CD4-positive, alpha-beta T cell treated with Interleukin-21 for 1 hour (primary cell): ENCODE measurements at places on chromosomes 4 and X.
A peak's percentile ranks its signal among the peaks of the same experiment; 100 is the strongest.

DNA sequence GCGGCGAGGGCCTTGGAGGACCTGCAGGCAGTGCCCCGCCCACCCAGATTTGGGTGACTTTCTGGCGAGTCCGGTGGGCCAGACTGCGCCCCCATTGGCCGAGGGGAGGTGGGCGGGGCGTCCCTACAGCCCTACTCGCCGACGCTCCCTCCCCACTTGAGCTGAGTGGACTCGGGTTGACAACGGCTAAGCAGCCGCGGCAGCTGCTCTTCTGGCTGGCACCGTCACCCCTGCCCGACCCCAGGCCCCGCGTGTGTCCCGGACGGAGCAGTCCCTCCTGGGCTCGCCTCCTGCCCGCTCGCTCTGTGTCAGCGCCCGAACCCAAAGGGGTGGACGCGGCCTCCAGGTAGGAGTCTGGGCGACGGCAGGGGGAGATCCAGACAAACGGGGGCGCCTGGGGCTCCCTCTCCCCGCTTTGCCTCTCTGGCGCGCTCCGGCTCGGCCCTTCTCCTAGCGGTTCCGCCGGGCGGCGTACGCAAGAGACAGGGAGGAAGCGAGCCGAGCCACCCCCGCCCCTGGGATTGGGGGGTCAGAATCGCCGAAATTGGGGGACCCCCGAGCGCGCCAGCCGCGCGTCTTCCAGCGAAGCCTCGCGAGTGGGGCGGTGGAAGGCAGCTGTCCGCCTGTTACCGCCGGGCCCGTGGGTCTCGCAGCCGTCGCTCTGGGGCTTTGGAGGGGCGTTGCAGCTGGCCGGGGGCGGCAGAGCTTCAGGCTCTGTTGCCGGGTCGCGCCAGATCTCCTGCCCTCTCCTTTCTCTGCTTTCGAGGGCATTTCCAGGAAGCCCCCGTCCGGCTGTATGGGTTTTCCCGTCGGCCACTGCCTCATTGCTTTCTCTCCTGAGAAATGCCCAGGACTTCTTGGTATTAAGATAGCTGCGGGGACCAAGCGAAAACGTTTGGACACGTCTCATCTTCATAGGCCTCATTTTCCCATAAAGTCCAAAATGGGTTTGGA, 46.3 kb downstream of the STARD8 start:
- peak; percentile 6 for DNase-seq

- no peak for DNase-seq
Observed at GRCh38 chr4:169133932-169134331, 123.9 kb upstream of the CBR4 start.

DNA sequence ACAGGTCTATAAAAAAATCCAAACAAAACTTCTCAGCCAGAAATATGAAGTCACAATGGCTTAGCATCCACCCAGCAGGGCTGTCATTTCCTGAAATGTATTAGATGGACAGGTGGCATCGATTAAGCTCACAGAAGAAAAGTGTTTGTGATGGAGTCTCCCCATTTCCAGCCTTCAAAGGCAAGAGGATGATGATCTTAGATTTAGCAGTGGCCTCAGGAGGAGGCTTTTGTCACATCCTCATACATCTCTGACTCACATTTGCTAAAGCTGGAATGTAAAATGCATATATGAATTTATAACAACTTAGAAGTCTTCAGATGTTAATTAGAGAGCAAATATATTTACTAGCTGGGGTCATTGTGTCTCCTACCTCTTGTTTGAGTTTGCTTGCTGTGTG, 441.9 kb downstream of the SPRY1 start:
- no peak for DNase-seq

GRCh38 chrX:49029876-49030275, 13.3 kb downstream of the TFE3 start:
- DNase-seq, result no peak

DNA sequence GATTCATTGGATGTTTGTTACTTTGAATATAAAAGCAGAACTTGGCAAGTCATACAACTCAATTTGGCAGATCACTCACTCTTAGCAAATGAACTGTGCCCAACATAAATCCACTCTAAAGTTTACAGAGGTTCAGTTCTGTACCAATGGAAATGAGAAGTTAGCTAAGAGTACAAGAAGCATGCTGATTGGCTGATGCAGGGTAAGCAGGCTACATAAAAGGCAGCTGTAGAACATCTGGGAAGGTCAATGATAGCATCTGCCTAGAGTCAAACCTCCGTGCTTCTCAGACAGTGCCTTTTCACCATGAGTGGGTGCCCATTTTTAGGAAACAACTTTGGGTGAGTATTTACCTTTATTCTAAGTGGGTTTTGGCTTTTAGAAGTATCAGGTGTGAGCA, at the start of gene TDO2:
Gene TDO2, plus strand, starts transcription at position 244 of the 400 bp plus-strand sequence. Its CDS starts 63 bp downstream, at position 307.
- DNase-seq, result no peak

DNA sequence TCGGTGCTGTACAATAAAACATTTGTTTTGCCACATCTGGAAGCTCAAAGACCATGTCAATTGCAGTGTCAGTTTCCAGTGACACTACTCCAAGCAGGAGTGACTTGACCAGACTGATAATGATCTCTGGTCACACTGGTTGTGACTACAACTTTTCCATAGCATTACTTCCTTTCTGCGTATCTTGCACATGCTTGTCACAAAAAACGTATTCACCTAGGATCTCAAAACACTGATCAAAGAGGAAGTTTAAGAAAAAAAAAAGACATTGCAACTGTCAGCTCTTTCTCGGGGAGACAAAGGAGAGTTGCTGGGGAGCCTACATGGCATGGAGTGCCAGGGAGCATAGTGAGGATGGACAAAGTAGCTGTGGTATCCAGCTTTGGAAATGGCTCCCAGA, 60.6 kb downstream of the OPHN1 start:
- no peak for DNase-seq
